ENCODE measurements at places on chromosomes 2 and 18. TPM values are rescaled to one million over a fixed set of nuclear protein-coding genes. Genes with fewer than 3 reads are reported as not detected.

DOK6 gene
- 94.5 TPM for total RNA-seq

PUM2 gene
- total RNA-seq, result 184 TPM

RBKS gene
- 2.5 TPM for total RNA-seq

MBP gene
- 10.6 TPM for total RNA-seq

TACR1 gene
- total RNA-seq, result 0.94 TPM

PLGLB2 gene
- total RNA-seq, result 5.9 TPM

SERPINB7 gene
- total RNA-seq, result not detected

Measured in parietal lobe (tissue), 2 donors.